ENCODE measurements at places on chromosomes 5 and 9.

- DNase-seq, result peak; percentile 18
Measured at GRCh38 chr5:42982107-42982622, 58.0 kb downstream of the ANXA2R start.

- no peak for DNase-seq
Measured at GRCh38 chr5:155765715-155766114, 561.2 kb upstream of the SGCD start.

DNA sequence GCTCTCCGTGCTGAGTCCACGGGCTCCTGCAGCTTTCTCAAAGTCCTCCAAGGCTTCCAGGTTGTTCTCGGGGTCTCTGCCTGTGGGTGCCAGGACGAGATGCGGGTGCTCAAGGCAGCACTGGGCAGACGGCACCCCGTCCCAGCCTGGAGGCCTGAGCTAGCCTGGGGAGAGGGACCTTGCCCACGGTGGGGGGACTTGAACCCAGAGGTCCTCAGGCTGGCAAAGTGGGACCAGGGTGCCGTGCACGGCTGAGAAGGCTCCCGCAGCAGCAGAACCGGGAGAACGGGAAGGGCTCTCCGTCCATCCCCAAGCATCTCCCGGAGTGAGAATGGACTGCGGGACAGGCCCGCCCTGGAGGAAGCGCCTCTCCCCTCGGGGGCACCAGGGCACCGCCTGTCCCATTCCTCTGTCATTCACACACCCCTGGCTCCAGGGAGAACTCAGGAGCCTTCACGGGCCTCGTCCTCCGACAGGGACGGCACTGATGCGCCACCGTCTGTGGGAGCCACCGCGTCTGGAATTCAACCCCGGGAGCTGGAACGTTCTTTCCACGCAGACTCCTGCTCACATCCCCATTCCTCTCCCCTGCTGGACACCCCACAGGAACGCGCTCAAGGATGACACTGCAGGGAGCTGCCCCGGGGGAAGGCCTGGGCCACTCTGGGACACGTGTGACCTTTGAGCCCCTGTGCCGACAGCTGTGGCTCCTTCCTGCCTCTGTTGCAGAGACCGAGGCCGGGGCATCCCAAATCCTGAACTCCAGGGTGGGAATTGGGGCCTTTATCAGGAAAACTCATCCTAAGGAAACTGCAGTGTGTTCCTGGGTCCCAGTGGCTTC, 16.3 kb upstream of the OBP2B start:
- DNase-seq, result no peak

GRCh38 chr9:125963932-125964331, 216.8 kb downstream of the PBX3 start:
- DNase-seq, result no peak

GRCh38 chr5:40549616-40550015, 130.1 kb upstream of the PTGER4 start:
- DNase-seq, result no peak

GRCh38 chr5:82446809-82447208, 168.7 kb upstream of the RPS23 start:
- no peak for DNase-seq

DNA sequence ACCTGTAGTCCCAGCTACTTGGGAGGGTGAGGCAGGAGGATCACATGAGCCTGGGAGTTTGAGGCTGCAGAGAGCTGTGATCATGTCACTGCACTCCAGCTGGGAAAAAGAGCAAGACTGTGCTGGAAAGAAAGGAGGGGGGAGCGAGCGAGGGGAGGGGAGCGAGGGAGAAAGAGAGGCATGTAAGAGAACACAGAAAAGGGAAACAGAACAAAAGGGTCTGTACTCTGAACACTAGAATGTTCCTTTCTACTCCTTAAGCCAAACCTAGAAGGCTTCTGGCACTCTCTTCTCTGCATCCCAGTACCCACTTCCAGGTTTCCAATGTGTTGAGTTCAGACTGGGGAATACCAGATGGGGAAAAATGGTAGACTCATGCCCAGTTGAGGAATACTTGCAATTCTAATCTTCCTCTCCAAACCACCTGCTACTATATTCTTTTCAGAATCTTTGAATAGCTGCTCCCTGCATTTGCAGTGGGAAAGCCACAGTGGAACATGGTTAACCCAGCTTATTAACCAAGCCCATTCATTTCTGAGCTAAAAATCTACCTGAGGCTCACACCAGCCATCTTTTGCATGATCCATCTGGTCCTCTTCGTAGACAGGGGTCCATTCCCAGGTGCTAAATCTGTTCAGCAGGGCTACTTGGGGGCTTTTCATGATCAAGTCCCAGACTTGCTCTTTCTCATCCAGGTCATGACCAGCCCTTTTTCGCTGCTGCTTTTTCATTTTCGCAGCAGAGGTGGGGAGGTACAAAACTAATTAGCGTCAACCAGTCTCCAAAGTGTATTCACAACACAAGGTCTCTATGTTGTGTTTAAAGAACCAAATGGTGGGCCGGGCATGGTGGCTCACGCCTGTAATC, 34.9 kb downstream of the SEMA4D start:
- no peak for DNase-seq

DNA sequence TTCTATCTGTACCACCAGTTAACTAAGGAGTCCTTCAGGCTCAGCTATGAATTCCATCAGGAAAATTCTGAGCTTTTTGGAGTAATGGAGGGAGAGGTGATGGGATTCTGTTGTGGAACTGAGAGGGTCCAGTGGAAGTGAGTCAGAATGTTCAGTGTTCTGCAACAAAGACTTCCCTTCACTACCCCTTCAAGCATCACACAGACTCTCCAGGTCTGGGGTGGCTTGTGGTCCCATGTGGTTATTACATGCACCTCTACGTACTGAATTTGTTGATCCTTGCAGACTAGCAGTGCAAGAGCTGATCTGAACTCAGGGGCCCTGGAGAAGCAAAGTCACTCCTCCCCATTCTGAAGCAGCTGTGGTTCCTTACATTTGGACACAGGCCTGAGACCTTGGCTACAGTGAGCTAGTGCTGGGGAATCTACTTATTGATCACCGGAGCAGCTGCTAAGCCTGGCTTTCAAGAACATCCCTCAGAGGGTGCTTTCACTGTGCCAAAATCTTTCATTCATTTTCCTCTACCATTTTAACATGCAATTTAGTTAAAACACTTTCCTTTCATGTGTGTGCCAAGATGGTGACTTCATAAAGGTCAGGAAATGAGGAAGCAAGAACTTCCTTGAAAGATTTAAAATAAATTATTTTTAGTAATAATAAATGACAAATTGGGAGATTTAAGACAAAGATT, 75.0 kb upstream of the TNC start:
- peak; percentile 56 for DNase-seq

- DNase-seq, result no peak
Measured at GRCh38 chr9:131668057-131668438, 71.8 kb downstream of the RAPGEF1 start.

- peak; percentile 2 for DNase-seq
Measured at GRCh38 chr5:164431634-164432304, 926.4 kb downstream of the MAT2B start.

DNA sequence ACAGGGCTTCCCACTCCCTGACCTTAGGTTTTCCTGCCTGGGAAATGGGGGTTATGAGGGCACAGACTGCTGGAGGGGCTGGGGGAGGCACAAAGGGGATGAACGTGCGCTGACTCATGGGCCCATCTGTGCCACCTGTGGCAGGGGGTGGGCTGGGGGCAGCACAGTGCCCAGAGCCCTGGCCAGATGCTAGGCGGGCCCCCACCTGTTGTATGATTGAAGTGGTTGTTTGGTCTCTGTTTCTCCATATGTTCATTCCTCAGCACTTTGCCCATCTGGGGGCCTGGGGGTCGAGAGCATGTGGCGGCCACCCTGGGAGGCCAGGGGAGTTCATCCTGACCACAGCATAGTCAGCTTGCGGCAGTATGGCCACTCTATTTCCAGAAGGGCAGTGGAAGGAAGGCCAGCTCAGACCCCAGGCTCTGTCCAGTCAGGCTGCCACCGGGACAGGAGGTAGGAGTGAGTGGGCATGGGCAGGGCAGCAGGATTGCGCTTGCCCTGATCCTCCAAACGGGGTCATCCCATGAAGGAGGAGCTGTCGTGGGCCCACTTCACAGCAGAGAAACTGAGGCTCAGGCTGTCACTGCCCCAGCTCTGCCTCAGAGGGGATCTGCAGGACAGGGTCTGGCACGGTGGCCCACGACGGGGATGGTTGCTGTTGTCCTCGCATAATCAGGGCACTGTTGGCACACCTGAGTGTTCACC, 841 bp upstream of the NINJ1 start:
- no peak for DNase-seq

DNA sequence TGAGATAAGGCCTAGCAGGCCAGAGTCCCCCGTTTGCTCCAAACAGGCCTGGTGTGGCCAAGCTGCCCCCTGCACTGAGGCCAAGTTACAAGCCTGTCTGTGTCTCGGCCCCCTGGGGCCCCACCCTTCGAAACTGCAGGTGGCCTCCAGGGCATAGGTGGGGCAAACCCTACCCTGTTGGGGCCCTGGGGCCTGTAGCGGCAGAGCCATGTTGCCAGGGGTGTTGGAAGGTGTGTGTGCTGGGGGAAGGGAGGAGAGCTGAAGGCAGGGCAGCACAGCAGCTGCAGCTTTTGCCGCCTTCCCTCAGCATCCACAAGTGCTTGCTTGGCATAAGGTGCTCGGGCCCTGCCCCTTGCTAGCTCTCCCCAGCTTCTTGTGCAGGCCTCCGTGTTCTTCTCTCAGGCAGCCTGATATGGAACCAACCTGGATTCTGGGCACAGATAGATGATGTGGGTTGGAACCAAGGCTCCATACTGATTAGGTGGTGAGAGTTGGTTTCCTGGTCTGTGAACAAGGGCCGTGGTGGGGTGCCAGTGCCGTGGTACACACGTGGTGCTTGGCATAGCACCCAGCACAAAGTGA, 12.7 kb downstream of the IRF1 start:
- DNase-seq, result no peak

- DNase-seq, result peak; percentile 68
Measured at GRCh38 chr5:9156282-9156681, 389.6 kb downstream of the SEMA5A start.

DNA sequence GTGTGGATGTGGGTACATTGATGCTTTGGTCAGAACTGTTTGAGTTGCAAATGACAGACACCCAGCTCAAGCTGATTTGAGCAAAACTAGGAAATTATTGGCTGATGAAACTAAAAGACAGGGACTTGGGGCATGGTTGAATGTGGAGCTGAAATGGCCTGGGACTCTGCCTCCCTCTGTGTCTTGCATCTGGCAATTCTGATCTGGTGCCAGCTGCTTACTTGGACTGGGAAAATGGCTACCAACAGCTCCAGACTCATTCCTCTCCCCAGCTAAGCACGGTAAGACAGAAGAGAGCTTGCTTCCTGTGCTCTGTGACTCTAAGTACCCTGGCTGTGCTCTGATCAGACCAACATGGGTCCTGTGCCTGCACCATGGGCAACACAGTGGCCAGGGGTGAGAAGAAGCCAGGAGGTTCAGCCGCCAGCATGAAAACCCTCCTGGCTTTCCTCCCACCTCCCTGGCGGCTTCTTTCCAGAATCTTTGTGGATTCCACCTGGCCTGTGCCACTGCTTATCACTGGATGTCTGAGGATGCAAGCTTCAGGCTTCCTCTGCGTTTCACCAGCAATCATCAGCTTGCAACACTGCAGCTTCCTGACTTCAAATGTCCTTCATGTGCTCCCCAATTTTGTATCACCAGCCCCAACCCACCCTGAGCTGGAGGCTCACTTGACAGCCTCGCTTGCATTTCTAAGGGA, 44.1 kb downstream of the C5orf15 start:
- no peak for DNase-seq

DNA sequence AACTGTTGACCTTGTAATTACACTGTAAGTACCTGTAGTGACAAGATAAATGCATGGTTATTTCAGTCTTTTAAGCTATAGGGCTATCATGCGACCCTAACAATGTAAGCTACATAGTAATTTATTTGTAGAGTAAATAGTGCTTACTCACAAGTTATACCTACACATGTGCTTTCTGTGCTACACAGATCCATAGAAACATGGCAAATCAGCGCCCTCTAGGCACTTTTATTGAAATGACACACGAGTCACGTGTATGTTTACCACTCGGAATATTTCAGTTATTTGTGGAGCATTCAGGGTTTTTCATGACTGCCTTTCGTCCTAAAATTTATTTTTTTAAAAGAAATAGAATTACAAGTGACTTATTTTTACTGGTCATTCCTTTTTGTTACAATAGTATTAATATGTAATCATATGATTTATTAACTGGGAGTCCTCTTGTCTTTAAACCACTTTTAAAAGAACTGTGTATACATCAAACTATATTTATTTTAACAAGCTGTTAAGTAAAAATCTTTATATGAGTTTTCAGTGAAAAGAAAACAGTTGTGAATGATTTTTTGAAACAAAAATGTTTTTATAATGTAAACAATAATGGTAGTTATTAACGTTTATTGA, 1242.3 kb upstream of the WWC1 start:
- DNase-seq, result peak; percentile 59

DNA sequence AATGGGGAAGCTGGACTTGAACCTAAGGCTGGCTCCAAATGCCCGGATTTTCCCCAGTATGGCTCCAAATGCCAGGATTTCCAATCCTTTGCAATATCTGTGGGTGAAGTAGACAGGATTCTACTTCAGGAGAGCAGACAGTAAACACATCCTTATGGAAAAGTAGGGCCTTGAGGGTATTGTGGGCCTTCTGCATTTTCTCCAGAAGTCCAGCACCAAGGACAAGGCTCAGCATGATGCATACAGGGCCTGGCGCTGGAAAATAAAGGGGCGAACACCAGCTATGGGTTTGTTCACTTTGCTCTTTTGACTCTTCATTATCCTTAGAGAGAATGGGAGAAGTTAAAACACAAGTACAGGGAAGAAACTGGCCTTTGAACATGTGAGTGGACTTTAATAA, 347.5 kb downstream of the SEMA5A start:
- DNase-seq, result peak; percentile 45

GRCh38 chr5:150618588-150619281, 21.7 kb upstream of the SYNPO start:
- DNase-seq, result no peak

DNA sequence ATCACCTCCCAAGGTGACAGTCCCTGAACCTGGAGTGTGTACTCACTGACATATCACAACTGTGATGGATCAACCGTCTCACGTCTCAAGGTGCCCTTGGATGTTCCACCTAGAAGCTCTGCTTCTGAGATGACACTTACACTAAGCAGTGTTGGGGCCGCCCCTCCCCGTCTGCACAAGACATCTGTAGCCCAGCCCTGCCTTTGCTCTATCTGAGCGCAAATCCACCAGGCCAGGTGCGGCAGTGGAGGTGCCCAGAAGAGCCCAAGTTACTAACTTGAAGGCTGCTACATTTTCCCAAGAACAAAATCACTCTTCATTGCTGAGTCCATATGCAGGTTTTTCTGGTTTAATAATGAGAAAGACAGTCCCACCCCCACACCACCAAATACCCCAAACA, 148.3 kb downstream of the FSTL4 start:
- DNase-seq, result no peak

DNA sequence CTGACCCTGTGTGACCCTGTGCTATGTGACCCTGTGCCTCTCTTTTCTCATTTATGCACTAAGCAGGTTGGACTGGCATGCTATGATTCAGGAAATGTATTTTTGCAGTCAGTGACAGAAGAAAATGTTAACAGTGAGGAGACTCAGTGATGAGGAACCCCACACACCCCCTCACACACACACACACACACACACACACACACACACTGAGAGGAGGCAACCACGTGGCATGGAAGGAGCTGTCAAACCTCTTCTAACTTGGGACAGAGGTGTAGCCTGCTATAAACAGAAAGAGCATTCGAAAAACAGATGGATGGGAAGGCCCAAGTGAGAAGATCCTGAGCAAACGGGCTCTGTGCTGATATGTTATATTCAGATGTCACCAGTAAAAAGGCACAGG, 57.9 kb upstream of the GRIA1 start:
- DNase-seq, result no peak

Measured in fibroblast of upper back skin (primary cell).